Epithelial cell of prostate (primary cell): ENCODE measurements at places on chromosomes 2 and 18.
A peak's percentile ranks its signal among the peaks of the same experiment; 100 is the strongest.

GRCh38 chr2:42304059-42304713 is 56.8 kb downstream of the COX7A2L start:
- DNase-seq: no peak

DNA sequence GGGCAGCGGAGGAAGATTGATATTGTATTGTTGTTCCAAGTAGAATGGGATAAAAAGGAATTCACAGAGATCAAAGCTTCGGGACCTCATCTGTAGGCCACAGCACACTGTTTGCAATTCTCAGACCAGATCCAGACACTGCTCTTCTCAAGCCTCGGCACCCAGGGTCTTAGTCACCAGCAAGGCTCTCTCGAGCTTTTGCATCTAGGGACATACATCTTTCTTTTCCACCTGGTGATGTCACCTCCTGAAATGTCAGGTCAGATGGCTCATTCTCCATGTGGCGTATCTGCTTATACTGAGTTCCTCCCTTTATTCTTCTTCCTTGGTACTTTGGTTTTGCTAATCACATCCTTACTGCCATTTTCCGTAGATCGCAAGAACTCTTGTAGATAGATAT is 42.9 kb upstream of the SNTG2 start:
- DNase-seq: no peak

GRCh38 chr18:31740180-31740579 is 20.5 kb downstream of the SLC25A52 start:
- DNase-seq: no peak

DNA sequence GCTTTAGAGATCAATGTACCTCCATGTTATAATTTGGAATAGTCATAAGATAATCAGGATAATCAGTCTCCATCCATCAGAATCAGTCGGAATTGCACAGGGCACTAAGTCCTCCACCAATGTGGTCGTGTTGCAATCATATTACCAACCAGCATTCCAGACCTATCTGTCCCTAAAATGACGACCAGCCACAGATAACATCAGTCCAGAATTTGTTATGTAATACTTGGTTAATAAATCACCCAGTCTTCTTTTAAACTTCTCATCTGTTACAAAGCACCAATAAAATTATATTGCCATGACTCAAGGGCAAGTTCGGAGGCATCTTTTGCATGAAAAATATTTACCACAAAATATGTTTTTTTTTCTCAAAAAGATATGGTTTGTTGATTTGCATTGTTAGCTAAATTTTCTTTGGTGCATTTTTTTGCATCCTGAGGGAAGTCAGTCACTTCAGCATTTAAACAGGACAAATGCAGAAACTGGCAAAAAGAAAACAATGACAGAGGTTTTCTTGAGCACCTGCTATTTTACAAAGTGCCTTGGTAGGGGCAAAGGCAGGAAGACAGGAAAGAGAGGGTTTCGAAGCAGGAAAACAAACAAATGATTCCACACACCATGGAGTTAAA is 29.3 kb downstream of the PIEZO2 start:
- no peak for DNase-seq

DNA sequence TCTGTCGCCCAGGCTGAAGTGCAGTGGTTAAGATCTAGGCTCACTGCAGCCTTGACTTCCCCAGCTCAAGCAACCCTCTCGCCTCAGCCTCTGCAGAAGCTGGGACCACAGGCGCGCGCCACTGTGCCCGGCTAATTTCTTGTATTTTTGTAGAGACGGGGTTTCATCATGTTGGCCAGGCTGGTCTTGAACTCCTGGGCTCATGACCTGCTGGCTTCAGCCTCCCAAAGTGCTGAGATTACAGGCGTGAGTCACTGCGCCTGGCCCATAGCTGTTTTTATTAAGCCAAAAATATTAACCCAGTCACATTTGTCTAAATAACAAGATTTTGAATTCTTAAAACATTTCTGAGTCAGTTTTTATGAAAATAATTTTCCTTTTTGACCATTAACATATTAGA is 6.3 kb upstream of the SFT2D3 start:
- no peak for DNase-seq

DNA sequence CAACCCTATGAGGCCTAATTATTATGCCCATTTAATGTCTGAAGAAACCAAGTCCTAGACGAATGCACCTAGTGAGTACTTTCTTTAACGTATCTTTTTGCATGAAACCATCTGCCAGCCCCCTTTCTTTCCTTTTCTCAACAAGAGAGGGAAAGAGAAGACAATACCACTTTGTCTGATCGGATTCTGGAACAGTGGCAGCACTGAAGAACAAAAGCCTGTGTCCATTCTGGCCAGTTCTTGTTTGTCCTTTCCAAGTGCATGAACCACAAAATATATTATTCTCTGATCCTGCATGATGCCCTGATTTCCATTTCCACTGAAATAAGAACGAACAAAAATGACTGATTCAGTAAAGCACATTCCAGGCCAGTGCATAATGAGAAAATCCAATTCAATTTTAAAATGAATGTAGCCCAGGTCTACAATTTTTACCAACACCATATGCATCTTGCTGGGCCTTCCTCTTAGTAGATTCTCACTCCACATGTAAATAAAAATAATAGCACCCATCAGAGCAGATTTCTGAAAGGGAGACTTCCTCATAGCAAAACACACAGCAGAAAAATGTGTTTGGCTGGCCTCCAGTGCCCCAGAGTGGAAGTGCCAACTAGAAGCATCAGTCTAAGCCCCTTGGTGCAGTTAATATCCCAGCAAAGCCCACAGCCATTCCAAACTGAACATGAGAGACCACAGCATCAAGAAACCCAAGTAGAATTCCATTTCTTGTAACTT is 422.6 kb upstream of the ID2 start:
- no peak for DNase-seq

DNA sequence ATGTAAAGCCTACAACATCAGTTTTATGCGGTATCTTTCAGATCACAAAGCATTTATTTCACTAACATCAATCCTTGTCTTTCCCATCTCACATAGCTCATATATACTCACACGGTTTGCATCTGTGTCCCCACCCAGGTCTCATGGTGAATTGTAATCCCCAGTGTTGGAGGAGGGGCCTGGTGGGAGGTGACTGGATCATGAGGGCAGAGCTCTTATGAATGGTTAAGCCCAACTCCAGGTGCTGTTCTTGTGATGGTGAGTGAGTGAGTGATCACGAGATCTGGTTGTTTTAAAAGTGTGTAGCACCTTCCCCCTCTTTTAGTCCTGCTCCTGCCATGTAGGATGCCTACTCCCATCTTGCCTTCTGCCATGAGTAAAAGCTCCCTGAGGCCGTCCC is 42.0 kb downstream of the PARD6G start:
- DNase-seq: no peak

GRCh38 chr2:203959672-203960071 is 23.1 kb downstream of the ICOS start:
- no peak for DNase-seq

GRCh38 chr2:125254010-125254409 is 1228.9 kb downstream of the CNTNAP5 start:
- no peak for DNase-seq

DNA sequence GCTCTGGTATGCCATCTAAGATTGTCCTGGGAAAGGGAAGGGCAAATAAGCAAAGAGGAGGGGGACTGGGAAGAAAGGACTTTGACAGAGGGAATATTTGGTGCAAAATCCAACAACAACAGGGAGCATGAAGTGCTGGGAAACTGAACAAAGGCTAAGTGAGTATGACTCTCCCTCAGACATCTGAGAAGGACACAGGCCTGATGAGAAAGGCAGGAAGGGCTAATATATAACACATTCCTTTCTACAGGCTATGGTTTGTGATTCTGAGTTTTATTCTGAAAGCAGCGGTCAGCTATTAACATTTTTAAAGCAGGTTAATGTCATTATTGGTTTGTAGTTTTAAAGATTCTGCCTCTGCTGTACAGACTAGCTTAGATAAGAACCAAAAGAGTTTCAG is 1579.5 kb downstream of the LRP1B start:
- no peak for DNase-seq

DNA sequence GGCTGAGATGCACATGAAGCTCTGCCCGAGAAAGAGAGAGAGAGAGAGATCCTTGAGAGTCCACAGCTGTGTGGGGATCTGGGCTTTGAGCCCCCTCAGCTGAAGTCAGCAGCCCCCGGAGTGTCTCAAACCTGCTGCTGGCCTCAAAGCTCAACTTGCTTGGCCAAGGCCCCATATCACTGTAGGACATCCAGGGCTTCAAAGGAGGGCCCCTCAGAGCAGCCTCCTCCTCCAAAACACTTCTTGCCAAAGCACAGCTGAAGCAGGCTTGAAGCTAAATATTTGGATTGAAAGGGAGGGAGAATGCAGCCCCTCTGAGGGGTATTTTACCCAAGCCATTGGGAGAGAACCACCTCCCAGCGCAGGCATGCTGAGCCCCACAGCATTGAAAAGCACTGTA is 357.6 kb downstream of the OSR1 start:
- no peak for DNase-seq

DNA sequence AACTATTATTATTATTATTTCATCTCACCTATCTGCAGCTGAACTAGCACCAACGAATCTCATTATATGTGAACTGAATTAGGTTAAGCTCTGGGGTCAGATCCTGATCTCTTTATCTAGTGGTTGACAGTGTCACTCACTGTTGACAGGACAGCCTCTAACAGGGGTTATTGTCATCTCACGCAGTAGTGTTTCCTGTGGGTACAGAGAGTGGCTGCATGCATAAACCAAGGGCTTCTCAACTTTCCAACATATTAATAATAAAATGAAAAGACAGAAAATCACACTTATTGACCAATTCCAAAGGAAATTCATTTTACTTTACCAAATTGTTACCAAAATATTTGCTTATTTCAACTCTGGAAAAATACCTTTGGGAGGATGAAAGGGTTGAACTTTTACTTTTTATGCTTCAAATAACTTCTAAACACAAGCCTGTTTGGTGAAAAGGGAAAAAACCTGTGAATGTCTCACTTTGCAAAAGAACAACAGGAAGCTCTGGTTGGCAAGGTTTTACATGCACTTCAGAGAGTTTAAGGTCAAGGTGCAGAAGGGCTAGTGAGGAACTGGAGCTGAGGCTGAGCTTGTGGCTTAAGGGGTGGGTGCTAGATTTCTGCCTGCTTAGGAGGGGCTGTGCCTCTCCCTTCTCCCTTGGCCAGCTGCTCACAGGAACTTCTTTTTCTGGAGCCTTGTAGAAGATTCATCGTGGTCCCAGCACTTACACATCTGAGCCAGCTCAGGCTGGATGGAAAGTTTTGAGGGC is 72.6 kb downstream of the CTAGE1 start:
- DNase-seq: no peak

GRCh38 chr2:175233135-175233719 is 51.7 kb upstream of the ATP5MC3 start:
- DNase-seq: peak; percentile 16

DNA sequence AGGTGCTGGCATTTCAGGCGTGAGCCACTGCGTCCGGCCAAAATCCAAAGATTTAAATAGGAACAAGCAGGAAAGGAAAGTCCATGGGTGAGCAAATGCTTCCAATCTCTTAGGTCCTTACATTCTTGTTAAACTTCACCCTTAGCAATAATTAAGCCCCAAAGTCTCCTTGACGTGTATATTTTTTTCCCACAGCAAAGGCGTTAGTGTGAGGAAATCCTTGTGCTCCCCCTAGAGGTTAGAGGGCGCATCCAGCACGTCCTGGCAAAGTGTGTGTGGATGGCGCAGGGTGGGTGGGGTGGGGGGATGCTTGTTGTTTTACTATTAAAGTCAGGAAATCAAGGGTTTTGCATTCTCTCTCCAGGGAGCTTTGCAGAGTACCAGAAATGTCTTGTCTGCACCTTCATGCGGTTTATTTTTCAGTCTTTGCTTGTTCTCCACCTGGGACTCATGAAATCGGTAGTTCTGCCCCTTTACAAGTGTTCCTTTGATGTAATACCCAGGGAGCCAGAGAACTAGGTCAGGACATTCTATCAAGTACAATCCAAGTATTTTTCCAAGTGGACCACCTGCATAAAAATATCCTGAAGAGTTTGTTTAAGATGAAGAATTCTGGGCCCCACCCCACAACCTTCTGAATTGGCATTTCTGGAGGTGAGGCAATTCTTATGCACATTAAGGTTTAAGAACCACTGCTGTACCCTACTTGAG is 22.2 kb upstream of the ITSN2 start:
- no peak for DNase-seq

DNA sequence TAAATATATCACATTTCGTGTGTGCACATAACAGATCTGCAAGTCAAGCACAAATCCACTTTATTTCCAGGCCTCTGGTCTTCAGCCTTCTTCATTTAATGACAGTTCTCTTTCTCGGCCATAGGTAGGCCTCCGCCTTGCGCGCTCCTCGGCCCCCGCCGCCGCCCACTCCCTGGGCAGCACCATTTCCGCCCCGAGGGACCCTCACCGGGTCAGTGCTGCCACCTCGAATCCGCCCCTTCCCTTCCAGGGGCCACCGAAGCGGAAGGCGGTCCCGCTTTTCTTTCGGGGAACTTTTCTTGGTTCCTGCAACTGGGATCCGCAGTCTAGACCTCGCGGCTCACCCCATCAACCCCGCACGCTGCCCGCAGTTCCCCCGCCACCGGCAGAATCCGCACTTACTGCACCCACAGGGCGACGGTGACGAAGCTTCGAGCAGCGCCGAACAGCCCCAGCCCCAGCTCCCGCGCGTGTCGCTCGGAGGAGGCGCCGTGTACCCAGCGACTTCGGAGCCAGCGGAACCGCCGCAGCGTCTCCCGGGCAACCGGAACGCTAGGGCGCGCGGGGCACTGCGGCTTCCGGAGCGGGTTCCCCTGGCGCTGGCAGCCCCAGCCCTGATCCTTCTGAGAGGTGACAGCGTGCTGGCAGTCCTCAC is at the start of gene CDKL4:
TSS of gene CDKL4 (minus strand) at position 502 of the 655 bp plus-strand sequence.
- DNase-seq: no peak

GRCh38 chr2:212957624-212958023 is 193.8 kb downstream of the IKZF2 start:
- DNase-seq: no peak

DNA sequence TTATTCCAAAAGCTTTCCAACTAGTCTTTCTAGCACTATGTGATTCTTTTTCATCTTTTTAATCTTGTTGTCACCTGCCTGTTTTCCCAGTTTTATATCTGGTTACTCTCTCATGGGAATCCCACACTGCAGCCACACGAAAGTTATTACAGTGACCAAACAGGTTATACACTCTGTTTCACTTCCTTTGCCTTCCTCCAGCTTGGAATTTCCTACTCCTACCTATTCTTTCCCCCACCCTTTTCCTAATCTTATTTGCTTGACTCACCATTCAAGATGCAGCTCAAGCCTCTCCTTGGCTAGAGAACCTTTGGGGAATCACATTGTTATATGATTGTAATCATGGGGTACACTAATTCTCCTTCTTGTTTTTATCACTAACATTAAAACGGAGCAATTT is 13.4 kb upstream of the TLK1 start:
- no peak for DNase-seq

DNA sequence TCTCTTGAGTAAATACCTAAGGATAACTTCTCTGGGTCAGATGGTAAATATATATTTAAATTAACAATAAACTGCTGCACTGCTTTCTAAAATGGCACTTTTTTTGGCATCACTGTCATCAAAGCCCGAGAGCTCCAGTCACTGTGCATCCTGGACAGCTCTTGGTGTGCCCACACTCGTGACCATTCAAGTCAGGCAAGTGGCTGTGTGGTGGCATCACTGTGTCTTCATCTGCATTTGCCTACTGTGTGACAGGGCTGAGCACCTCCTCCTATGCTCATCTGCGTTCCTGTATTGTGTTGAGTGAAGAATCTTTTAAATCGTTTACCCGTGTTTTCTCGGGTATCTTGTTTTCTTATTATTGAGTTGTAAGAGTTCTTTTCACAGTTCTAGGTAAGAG is 568.1 kb upstream of the SALL3 start:
- DNase-seq: no peak
